ENCODE measurements at places on chromosomes 4 and X. TPM values are rescaled to one million over a fixed set of nuclear protein-coding genes. Genes with fewer than 3 reads are reported as not detected.

IL2 gene
- total RNA-seq: 0.85 TPM

UCP1 gene
- not detected for total RNA-seq

DCK gene
- total RNA-seq: 25.3 TPM

ARMCX5 gene
- 12.6 TPM for total RNA-seq

AR gene
- 1.5 TPM for total RNA-seq

SSX2 gene
- not detected for total RNA-seq

SHISA3 gene
- total RNA-seq: not detected

NXT2 gene
- total RNA-seq: 5.1 TPM

COMMD8 gene
- 10.1 TPM for total RNA-seq

GRCh38 chr4:168588916-168589531 is 92.2 kb downstream of the PALLD start:
- peaks cover 43% of the 10 kb centered on the region for H3K27me3 ChIP-seq
- no peak for DNase-seq
- no peaks in the 10 kb centered on the region for H3K36me3 ChIP-seq
- H3K4me3 ChIP-seq: no peak overlapping the region

- no peak for DNase-seq
- no peak overlapping the region for H3K4me3 ChIP-seq
- H3K27me3 ChIP-seq: no peaks in the 10 kb centered on the region
- no peaks in the 10 kb centered on the region for H3K36me3 ChIP-seq
- no peak overlapping the region for H3K27ac ChIP-seq
- H3K4me1 ChIP-seq: no peaks in the 10 kb centered on the region
Observed at GRCh38 chrX:96204928-96205327, 479.7 kb upstream of the DIAPH2 start.

- no peaks in the 10 kb centered on the region for H3K36me3 ChIP-seq
- no peaks in the 10 kb centered on the region for H3K4me1 ChIP-seq
- DNase-seq: no peak
- no peaks in the 10 kb centered on the region for H3K27me3 ChIP-seq
- H3K27ac ChIP-seq: no peak overlapping the region
Observed at GRCh38 chr4:35970366-35970960, 273.9 kb downstream of the ARAP2 start.

DNA sequence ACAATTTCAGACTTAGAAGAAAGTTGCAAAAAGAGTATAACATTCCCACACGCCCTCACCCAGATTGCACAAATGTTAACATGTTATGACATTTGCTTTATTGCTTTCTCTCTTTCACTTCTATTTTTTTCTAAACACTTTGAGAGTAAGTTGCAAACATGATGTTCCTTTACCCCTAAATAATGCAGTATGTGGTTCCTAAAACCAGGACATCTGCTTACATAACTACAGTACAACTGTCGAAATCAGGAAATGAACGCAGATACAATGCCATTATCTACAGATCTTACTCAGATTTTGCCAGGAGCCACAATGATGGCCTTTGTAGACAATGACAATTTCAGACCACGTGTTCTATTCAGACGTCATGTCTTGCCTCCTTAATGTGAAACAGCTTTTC is 22.4 kb downstream of the SH3TC1 start:
- no peaks in the 10 kb centered on the region for H3K27me3 ChIP-seq
- no peak for DNase-seq
- peak overlapping the region; percentile 51 for H3K4me3 ChIP-seq
- peak overlapping the region; percentile 91 for H3K27ac ChIP-seq
- peaks cover 11% of the 10 kb centered on the region for H3K36me3 ChIP-seq

- DNase-seq: peak; percentile 41
- H3K27ac ChIP-seq: peak overlapping the region; percentile 83
- peaks cover 13% of the 10 kb centered on the region for H3K4me1 ChIP-seq
Observed at GRCh38 chrX:76428243-76429130, 977 bp downstream of the MAGEE1 start.

DNA sequence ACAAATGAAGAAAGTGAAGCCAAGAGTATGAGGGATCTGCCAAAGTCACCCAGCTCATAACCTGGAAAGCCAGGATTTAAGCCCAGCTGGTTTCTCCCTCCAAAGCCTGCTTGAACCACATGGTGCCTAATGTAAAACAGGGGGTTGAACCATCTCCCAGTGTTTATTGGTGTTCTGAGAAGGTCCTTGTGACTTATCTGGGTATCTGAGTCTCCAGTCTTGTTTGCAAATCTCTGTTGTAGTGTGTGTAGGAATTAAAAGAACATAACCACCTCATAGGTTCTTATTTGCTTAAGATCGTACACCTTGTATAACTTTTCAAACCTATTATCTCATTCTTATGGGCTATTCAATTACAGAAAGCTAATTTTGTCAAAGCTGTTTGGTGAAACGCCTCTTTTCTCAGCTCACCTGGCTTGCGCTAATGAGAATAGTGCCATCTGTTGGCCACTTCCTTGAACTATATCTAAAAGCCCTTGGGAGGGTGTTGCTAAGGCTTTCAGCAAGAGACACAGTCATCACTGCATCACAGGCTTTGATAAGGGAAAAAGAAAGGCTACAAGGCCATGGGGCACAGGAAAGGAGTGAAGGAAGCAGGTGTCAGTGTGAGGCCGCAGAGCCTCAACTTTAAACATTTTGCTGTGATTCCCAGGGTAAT is 34.0 kb downstream of the ETDB start:
- no peaks in the 10 kb centered on the region for H3K36me3 ChIP-seq
- H3K27me3 ChIP-seq: peaks cover 6% of the 10 kb centered on the region
- H3K4me3 ChIP-seq: no peak overlapping the region
- H3K27ac ChIP-seq: no peak overlapping the region
- peaks cover 7% of the 10 kb centered on the region for H3K4me1 ChIP-seq

DNA sequence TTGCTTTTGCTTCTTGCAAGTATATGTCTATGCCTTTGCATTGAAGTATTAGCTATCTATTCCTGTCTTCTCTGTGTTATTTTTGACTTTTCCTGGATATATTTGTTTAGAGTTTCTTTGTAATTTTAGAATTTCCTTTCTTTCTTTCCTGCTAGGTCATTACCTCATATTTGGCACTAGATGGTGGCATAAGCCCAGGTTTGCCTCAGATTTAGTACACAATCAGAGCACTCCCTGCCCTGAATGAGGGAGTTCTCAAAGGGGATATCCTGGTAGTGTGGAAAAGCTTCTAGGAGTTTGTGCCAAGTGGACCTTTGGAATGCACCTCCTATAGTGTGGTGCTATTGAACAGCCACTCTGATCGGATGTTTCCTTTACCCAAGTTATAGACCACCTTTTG is 181.6 kb downstream of the UGT8 start:
- DNase-seq: no peak
- no peak overlapping the region for H3K4me3 ChIP-seq
- no peak overlapping the region for H3K27ac ChIP-seq
- no peaks in the 10 kb centered on the region for H3K36me3 ChIP-seq

DNA sequence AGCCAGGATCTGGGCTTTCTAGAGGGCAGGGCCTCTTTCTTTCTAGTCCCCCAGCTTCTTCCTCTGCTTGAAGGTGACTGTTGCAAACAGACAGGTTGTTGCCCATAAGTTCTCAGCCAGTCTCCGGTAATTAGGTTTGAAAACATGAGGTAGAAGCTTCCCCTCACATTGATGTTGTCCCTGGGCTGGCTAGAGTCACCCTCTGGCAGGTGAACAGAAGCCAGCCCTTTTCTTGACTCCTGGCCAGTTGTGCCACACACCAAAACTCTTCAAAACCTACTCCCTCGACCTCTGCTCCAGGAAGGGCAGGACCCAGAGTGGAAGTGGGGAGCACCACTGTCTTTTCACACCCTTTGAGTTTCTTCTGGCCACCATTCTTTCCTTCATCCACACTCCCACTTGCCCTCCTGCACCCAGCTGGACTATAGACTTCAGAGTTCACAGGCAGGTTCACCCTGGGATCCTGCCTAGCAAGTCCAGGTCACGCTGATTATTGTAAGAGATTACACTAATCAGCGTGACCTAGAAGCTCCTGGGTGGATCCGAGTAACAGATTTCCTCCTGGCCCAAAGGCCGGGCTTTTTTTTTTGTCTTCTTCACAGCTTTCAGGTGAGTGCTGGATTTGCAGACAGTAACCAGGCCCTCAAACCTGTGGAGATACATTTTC is 37.4 kb upstream of the ARHGAP6 start:
- no peak overlapping the region for H3K4me3 ChIP-seq
- peak overlapping the region; percentile 14 for H3K27ac ChIP-seq
- no peaks in the 10 kb centered on the region for H3K4me1 ChIP-seq
- no peak for DNase-seq

- H3K27ac ChIP-seq: no peak overlapping the region
- H3K27me3 ChIP-seq: no peaks in the 10 kb centered on the region
- H3K4me3 ChIP-seq: no peak overlapping the region
- DNase-seq: no peak
- H3K36me3 ChIP-seq: no peaks in the 10 kb centered on the region
- H3K4me1 ChIP-seq: no peaks in the 10 kb centered on the region
Observed at GRCh38 chrX:66504481-66504880, 134.4 kb downstream of the EDA2R start.

GRCh38 chrX:6505960-6506359 is 29.0 kb downstream of the VCX3A start:
- H3K27ac ChIP-seq: no peak overlapping the region
- no peak for DNase-seq
- H3K4me3 ChIP-seq: no peak overlapping the region
